ENCODE measurements at places on chromosomes 12 and 14. TPM values are rescaled to one million over a fixed set of nuclear protein-coding genes. Genes with fewer than 3 reads are reported as not detected.

- no peak for DNase-seq
Observed at GRCh38 chr14:101224356-101225156, 321.0 kb upstream of the RTL1 start.

DNA sequence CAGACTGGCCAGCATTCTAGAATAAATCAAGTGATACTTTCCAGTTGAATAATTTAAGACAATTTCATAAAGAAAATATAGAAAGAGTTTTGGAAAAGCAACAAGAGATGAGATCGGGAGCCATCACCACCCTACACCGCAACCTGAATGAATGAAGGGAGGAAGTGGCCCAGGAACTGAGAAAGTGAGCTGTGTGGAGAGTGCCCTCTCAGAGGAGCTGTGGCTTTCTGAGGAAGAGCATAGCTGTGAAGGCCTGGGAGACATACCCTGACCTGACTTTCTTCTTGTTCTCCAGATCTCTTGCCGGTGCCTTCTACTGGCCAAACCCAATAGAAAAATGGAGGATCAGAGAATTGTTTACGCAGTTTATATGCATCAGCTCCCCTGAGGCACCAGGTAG lies 79.3 kb upstream of the TSPAN8 start:
- DNase-seq, result no peak

GRCh38 chr12:122067966-122068365 lies 10.6 kb upstream of the MLXIP start:
- peak; percentile 89 for DNase-seq

DNA sequence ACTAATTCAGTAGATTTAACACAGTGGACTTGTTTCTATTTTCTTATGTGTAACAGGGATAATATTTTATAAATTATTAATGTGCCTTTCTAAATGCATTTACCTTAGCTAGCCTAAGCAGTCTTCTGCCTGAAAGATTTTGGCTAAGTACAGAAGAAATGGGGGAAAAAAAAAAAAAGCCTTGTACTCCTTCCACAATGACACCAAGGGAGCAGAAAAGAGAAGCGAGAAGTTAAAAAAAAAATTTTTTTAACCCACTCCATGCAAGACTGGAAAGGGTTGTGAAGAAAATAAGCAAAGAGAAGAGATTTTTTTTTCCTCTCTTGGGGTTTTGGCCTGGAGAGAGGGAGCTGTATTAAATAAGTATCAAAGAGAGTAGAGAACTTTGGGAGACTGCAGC lies 28.7 kb downstream of the NELL2 start:
- DNase-seq, result no peak

DNA sequence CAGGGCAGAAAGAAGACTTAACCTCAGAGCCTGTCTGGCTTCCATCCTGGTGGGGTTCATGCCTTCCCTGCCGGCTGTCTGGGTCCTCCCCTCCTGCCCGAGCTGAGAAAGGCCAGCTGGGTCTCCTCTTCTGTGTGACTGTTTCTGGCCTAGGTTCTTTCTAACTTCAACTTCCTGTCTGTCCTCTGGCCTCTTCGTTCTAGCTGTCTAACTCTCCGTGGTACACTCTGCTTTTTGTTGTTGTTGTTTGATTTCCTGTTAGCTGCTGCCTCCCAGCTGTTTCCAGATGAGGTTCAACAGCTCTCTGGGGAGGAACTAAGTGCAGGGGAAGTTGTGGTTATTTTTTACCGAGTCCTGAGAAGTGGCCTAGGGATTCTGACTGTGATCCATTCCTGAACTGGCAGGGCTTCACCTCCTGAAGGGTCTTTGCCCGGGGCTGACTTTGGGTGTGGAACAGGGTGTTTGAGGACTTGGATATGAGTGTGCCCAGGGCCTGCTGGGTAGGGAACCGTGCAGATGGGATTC lies 3.2 kb downstream of the MLXIP start:
- peak; percentile 55 for DNase-seq

DNA sequence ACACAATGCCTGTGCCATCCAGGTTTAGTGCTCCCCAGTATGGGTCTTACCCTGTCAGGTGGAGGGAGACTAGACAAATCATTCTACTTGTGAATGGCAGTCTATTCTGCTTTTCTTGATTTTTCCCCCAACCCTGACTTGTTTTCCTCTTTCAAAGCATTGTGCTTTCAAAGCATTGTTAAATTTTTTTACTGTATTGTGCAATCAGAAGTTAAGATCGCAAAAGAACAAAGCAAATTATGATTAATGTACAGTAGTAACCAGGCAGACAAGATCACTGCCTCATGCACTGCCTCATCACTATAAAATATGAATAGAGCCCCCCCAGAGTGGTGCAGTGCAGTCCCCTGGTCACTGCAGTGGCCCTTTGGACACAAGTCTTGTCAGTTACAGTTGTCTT lies 14.1 kb downstream of the GABARAPL1 start:
- DNase-seq, result no peak

GRCh38 chr14:103495854-103496253 lies 26.8 kb downstream of the CKB start:
- DNase-seq, result no peak

GRCh38 chr12:97471194-97471593 lies 8.6 kb downstream of the RMST start:
- DNase-seq, result no peak

DNA sequence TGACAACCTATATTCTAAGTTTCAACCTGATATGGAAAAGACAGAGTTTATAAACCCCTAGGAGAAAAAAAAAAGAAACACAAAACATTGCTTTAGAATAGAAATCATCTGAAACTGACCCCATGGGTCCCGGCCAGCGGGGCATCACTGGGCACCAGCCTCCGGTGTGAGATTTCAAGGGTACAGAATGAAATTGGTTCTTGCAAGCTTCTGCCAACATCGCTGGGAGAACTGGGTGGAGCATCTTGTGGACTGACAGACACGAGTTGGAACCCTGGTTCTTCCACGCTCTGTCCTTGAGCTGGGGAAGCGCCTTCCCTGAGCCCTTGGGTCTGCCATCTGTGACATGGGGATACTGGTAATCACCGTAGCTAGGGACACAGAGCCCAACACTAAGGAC lies 173.6 kb downstream of the PHETA1 start:
- no peak for DNase-seq

- DNase-seq, result no peak
Observed at GRCh38 chr12:122306407-122306806, 40.1 kb upstream of the VPS33A start.

- peak; percentile 64 for DNase-seq
Observed at GRCh38 chr14:53619691-53620231, 336.9 kb downstream of the BMP4 start.

- no peak for DNase-seq
Observed at GRCh38 chr12:92695577-92695976, 7.2 kb upstream of the PLEKHG7 start.

GRCh38 chr14:59360923-59361794 lies 104.0 kb downstream of the GPR135 start:
- DNase-seq, result peak; percentile 82

- DNase-seq, result no peak
Observed at GRCh38 chr12:83097643-83098342, 411.1 kb downstream of the TMTC2 start.

GRCh38 chr12:115828168-115828567 lies 449.3 kb downstream of the MED13L start:
- no peak for DNase-seq

GRCh38 chr12:40634517-40635131 lies 57.6 kb upstream of the CNTN1 start:
- DNase-seq, result no peak

- DNase-seq, result no peak
Observed at GRCh38 chr12:11657511-11657910, 8.0 kb downstream of the ETV6 start.

GRCh38 chr14:74867673-74868072 lies 8.3 kb downstream of the PROX2 start:
- DNase-seq, result peak; percentile 28

The RPL10L gene
- not detected for polyA plus RNA-seq

The ALDH1L2 gene
- polyA plus RNA-seq, result 21.1 TPM

The PLEKHD1 gene
- not detected for polyA plus RNA-seq

The TMEM229B gene
- not detected for polyA plus RNA-seq

The MMP17 gene
- 15.9 TPM for polyA plus RNA-seq

Measured in IMR-90 (cell line).